NCI-H2081 treated with DMSO at 0.1 percent for 48 hours (cell line): ENCODE measurements at places on chromosomes 2 and 18.

DNA sequence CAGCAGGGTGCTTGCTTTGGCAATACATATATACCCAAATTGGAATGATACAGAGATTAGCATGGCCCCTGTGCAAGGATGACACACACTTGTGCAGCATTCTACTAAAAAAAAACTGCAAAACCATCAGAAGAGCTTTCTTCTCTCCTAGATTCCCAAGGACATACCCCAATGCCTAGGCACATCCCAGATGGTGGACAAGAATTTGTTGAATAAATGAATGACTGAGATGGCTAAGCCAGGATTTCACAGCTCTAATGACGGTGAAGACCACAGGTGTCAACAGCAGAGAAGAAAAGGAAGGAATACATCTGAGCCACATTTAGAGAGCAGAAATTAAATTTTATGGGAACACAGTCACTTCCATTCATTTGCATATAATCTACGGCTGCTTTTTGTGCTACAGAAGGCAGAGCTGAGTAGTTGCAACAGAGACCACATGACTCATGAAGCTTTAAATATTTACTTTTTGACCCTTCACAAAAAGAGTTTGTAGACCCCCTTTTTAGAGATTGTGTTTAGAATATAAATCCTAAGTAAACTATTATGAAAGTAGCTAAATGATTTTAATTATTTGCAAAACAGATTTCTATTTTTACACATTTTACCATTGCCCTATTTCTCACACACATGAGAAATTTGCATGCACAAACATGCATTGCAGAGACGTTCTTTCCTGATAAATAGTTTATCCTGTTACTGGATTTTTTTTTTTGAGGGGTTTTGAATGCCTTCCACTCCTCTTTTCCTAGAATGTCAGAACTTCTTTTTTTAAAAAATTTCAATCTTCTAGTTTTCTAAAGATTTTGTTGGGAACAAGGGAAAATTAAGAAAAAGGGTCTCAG lies 119.0 kb downstream of the PMAIP1 start:
- DNase-seq = no peak

GRCh38 chr2:201191132-201191875 lies 8.4 kb downstream of the CASP10 start:
- no peak for DNase-seq

GRCh38 chr2:165567273-165567672 lies 97.8 kb downstream of the CSRNP3 start:
- peak; percentile 44 for DNase-seq

DNA sequence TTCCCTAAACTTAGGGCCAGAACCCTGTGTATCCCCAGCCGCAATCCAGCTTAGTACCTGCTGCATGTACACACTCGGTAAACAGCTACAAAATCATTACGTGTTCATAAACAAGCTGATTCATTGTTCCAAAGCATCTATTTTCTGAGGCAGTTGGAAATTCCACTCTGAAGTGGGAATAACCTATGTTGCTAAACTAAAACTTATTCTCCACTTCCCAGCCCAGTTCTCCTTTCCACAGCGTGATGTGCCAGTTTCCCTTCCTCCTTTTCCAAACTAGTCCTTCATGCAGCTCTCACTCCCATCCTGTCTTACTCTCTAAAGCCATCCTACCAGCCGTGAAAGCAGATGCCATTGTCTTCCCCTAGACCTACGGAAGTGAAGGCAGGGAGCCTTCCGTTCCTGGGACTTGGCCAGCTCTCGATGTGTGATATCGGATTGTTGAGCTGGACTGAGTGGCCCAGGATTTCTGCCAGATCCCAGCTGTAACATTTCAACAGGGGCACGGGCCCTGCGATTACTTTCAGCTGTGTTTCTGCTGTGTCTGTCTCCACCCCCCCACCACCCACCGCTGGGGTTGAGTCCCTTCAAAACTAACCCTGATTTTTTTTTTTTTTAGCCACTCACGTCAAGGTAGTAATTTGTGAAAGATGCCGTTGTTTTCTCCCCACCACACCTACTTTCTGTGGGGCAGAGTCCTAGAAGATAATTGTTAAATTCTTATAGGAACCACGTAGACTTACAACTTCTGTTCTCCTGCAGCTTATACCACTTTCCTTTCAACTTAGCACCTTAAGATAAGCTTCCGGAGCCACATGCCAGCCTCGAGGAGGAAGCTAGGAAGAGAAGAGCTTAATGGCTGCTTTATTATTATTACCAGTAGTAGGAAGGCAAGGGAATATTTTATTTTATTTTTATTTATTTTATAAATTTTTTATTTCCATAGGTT lies 100.9 kb downstream of the CRIM1 start:
- no peak for DNase-seq

GRCh38 chr18:59764281-59764680 lies 67.1 kb upstream of the CCBE1 start:
- DNase-seq = no peak

- no peak for DNase-seq
Observed at GRCh38 chr2:938181-939005, 12.3 kb upstream of the SNTG2 start.

- no peak for DNase-seq
Observed at GRCh38 chr2:43169987-43170386, 56.4 kb downstream of the ZFP36L2 start.

- no peak for DNase-seq
Observed at GRCh38 chr2:11705063-11705462, 35.1 kb upstream of the NTSR2 start.

GRCh38 chr2:85584857-85585780 lies 888 bp downstream of the VAMP5 start:
- no peak for DNase-seq

DNA sequence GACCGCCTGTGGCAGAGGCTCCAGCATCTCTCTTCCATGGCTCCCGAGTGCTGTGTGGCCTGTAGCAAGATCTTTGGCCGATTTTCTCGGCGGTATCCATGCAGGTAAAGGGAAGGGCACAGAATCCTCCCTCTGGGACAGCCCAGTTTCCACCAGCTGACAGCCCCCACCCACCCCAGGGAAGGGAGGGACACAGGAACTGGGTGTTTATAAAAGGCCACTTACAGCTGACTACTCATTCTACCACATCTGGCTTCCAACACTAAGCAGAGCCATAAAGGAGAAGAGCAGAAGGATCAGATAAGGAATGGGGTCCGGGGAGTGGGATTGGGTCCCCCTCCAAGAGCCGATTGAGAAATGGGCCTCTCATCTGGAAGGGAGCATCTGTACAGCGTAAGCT lies 20.2 kb downstream of the RUFY4 start:
- DNase-seq = no peak

- DNase-seq = no peak
Observed at GRCh38 chr2:239717319-239717675, 307.8 kb downstream of the NDUFA10 start.

- DNase-seq = no peak
Observed at GRCh38 chr2:160207804-160208654, 8.0 kb upstream of the ITGB6 start.

- DNase-seq = no peak
Observed at GRCh38 chr2:85702800-85703199, 8.6 kb downstream of the GNLY start.

DNA sequence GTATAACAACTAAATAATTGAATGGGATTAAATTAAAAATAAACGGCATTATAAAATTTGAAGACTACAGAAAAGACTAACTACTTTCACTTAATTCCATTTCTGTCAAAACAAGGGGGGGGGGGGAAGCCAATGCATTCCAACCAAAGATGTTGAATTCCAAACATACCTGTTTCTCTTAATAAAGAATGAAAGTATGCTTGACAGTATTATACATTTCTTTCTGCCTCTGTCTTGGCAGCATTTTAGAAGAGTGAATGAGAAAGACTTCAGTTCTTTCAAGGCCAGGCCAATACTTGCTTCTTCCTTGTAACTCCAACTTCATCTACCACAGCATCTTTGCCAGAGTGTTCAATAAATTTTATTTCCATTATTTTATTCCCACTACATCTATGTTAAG lies 65.9 kb downstream of the PDE11A start:
- DNase-seq = no peak
